ENCODE measurements at places on chromosomes 12 and 14.
A peak's percentile ranks its signal among the peaks of the same experiment; 100 is the strongest.

- DNase-seq, result no peak
Observed at GRCh38 chr14:104049576-104050240, 35.8 kb upstream of the ASPG start.

DNA sequence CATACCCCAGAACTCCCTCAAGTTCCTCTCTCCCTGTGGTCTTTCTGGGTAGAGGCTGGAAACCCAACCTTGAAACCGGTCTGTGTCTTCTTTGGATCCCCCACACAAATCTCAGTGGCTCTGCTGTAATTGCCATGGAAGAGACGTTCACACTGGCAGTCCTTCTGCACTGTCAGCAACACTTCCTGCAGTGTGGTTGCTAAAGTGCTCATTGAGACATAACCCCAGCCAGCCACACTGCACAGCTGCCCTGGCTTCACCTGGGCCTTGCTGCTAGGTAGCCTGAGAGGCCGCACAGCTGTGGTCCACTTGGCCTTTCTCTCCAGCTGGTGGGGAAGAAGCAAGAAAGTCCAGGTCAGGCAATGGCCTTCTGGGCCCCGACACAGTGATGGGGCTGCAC, 2.4 kb downstream of the GZMH start:
- no peak for DNase-seq

DNA sequence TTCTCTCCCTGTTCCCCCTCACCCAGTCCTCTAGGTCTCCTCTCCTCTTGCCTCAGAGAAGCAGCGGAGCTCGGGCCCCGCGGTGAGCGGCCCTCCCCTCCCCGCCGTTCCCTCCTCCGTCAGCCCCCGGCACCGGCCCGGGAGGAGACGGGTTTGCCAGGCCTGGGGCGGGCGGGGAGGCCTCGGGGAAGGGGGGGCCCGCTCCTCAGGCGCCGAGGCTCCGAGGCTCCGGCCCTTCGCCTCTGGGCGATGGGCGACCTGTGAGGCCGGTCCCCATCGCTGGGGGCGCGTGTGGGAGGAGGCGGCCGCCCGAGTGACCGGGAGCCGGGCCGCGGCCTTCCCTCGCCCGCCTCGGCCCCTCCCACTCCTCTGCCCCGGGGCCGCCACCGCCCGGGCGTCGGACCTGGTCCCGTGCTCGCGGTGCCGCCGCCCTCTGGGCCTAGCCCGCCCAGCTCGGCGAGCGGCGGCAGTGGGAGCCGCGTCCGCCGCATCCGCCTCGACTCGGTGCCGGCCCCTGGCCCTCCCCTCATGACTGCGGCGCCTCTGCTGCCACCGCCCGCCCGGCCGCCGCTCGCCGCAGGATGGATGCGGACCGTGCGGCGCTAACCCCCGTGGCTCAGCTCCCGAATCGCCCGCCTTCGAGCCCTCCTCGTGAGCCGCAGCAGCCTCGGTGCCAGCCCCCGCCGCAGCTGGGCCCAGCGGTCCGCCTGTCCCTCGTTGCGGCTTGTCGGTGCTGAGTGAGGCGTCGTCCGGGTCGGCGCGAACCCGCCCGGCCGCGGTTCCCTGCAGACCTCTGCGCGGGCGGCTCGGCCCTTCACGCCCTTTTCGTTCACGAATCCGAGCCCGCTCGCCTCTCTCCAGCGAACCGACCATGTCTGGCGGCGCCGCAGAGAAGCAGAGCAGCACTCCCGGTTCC, 574 bp downstream of the WNK1 start:
- DNase-seq, result peak; percentile 61

GRCh38 chr14:90624227-90624626, 192.0 kb downstream of the TTC7B start:
- peak; percentile 16 for DNase-seq

GRCh38 chr14:24726480-24726879, 92.5 kb upstream of the GZMB start:
- DNase-seq, result no peak

- no peak for DNase-seq
Observed at GRCh38 chr12:116346222-116346621, 68.7 kb upstream of the MED13L start.

DNA sequence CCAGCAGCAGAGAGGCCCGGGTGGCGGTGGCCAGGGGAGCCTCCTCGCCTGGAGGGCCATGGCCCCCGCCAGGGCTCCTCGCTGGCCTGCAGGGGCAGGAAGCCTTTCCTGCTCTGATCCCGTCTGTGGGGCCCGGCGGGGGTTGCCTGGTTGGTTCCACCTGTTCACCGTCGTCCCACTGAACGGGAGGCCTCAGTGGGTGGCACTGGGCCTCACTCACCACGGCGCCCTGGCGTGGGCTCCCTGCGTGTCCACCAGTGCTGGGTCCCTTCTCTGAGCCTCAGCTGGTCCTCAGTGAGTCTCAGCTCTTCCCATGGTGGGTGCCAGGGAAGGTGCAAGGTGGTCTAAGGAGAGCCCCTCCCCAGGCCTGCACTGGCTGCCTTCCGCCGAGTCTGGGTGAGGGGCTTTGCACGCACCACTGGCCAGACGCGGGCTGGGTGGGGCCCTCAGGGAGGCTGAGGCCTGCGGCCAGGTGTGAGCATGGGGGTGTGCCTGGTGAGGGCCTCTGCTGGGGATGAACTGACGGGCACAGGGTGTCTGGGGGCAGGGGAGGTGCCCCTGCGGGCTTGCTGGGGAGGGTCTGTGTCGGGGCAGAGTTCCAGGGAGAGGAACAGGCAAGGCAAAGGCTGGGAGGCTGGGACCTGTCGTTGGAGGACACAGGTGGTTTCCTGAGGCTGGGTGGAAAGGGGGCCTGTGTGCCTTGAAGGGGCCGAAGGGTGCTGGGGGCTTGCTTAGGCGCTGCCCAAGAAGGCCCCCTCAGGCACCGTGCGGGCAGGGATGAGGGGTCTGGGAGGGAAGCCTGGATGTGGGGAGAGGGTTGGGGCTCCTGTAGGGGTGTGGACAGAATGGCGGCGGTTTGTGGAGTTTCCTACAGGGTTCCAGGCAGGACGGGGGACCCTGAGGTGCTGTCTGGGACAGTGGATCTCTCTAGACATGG, 339.8 kb downstream of the TMEM121 start:
- no peak for DNase-seq

- no peak for DNase-seq
Observed at GRCh38 chr12:3207175-3207574, 130.0 kb downstream of the TSPAN9 start.

DNA sequence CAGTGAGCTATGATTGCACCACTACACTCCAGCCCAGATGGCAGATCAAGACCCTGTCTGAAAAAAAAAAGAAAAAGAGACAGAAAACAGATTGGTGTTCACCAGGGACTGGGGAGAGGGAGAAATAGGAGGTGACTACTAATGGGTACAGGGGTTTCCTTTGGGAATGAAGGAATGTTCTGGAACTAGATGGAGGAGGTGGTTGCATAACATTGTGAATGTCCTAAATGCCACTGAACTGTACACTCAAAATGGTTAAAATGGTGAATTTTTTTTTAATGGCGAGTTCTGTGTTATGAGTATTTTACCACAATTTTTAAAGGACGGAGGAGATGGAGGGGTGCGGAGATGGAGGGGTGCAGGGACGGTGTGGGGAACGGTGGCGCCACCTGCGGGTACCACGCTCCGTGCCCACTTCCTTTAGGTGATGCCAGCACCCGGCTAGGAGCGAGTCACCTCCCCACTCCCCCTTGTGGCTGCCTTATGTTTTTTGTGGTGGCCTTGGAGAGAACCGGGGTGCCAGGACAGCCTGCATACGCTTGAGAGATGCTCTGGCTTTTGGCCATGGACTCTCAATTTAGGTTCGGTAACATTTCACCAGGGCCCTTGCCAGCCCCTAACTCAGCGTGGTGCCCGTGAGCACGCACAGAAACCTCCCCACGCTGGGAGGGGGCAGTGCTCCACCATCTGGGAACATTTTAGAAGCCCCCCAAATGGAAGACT, 16.1 kb downstream of the UBC start:
- peak; percentile 55 for DNase-seq

GRCh38 chr14:52473557-52473956, 78.7 kb downstream of the TXNDC16 start:
- DNase-seq, result peak; percentile 48

DNA sequence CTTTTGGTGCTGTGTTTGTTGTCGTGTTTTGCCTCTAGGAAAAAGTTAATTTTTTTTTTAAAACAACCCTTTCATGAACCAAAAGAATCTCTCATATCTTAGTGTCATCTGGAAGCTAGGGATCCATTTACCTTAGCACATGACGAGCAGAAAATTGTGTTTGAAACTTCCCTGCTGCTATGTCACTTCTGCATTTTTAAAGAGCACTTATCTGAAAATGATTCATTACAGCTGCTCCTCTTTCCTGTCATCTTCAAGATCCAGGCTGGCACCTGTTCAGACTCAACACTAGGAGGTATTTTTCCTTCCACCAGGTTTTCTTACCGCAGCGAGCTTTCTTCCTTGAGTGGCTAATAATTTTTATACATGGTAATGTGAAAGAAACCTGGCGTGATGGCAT, 67.0 kb downstream of the EML1 start:
- DNase-seq, result no peak

- no peak for DNase-seq
Observed at GRCh38 chr12:132904718-132905328, 17.4 kb upstream of the CHFR start.

- DNase-seq, result no peak
Observed at GRCh38 chr12:52234223-52234810, 1.3 kb downstream of the KRT7 start.

DNA sequence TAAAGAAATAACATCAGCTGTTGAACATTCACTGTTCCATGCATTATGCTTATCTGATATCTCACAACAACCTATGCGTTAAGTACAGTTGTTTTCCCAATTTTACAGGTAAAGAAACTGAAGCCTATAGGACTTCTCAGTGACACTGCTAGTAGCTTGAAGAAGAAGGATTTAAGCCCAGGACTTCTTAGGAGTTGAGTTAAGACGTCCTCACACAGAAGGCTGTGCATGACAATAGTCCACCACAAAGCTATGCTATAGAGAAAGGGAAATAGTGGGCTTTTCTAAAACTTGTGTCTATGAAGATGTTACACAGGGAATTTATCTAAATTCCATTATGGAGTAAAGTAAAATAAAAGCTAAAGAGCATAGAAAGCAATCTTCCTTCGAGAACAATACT, 120.5 kb upstream of the RASSF8 start:
- DNase-seq, result no peak

DNA sequence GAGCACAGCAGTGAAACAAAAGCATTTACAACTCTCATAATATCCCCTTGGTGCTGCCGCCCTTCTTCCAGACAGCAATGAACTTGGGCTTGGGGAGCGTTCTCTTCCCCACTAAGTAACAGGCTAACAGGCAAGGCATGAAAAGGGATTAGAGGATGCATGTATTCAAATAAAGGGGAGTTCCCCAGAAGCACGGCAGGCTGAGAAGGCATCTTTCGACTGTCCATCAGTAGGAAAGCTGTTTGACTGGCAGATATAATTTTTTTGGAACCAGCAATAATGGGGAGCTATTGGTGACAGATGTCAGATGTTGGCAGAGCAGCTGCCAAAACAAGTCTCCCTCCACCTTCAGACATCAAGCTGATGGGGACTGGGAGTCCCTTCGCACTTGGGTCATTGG, 9.2 kb upstream of the TIGAR start:
- DNase-seq, result no peak

- no peak for DNase-seq
Observed at GRCh38 chr14:36880276-36880675, 218.6 kb downstream of the PAX9 start.

DNA sequence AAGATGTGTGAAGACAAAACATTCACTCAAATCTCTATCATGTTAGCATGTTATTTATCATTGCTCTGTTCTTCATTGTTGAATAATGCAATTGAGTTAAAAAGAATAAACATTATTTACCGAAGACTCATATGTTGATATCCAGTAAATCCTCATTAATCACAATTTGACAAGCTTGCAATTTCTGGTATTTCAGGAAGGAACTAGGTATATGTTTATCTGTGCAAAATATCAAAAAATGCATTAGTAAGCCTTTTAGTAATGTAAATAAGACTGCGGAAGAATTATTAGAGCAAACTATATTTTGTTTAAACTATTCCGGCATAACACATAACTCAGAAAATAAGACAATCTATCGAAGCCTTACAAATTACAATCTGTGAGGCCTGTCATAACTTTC, 222.7 kb upstream of the NOVA1 start:
- peak; percentile 32 for DNase-seq

- DNase-seq, result no peak
Observed at GRCh38 chr12:40146800-40147797, 41.2 kb upstream of the SLC2A13 start.

- DNase-seq, result no peak
Observed at GRCh38 chr12:98821866-98822265, 176.8 kb downstream of the APAF1 start.

- DNase-seq, result no peak
Observed at GRCh38 chr12:127542391-127542790, 724.6 kb upstream of the TMEM132C start.

DNA sequence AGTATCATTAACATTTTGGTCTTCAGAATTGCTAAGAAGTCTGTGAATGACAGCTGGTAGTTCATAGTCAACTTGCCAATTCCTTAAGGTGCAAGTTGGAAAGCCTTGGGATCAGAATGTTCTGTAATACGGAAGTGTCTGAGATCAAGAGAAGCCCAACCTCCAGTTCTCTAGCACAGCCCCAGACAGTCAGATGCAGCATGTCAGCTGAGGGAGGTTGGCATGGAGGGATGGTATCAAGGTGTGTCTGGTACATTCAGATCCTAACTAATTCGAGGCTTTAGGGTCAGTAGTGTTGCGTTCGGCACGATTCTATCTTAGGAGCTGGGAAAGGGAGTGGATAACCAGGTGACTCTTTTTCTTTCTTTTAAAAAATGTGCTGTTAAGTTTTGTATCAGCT, 38.3 kb downstream of the FNTB start:
- DNase-seq, result no peak

GRCh38 chr12:91786499-91787272, 359.0 kb downstream of the BTG1 start:
- DNase-seq, result no peak

- DNase-seq, result no peak
Observed at GRCh38 chr12:32261638-32262037, 137.7 kb upstream of the FGD4 start.

DNA sequence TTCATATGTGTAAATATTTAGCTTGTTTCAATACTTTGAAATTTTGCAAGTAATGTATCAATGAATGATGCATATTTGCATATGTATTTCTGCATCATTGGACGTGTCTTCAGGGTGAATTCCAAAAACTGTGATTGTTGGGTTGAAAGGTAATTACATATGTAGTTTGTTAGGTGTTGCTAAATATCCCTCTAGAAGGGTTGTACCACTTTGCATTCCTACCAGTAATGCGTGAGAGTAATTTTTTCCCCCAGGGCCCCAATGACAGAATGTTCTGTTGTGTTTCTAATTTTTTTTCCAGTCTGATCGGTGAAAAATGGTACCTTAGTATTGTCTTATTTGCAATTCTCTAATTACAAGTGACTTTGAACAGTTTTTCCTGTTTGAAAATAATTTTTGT, 408.9 kb downstream of the NAV3 start:
- DNase-seq, result no peak

GRCh38 chr14:78666336-78667056, 496.3 kb downstream of the NRXN3 start:
- no peak for DNase-seq

DNA sequence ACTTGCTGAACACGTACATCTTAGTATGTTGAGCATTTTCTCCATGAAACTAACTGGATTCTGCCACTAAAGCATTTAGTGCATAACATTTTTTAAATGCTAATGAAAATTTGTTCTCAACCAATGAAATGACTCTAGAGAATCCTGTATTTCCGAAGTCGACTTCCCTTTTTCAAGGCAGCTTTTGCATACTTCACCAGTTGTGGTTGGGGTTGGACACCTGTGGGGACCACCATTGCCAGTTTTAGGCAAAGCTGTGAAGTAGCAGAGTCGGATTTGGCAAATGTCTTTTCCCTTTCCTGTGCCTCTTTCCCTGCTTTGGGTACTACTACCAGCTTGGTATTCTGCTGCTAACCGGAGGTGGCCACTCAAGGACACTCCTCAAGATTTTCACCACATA, 349.2 kb downstream of the BCAT1 start:
- DNase-seq, result no peak
